ENCODE measurements at places on chromosomes 5 and 9.

DNA sequence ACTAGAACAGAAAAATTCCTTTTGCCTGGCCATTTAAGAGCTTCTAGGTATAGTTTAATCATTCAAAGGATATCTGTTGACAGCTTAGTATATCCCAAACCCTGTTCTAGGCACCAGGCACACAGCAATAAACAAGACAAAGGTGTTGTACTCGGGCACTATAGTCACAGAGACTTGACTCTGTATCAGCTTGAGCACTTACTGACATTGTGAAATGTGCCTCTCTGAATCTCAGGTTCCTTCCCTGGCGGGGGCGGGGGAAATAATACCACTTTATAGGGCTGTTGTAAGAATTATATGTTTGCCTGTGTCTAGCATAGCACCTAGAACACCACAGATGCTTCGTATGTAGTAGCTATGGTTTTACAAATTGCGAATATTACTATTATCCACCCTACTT is 104.5 kb downstream of the NR6A1 start:
- DNase-seq: no peak

GRCh38 chr9:124973807-124974206 is 32.9 kb upstream of the GOLGA1 start:
- DNase-seq: no peak

- no peak for DNase-seq
Measured at GRCh38 chr5:17838469-17838868, 204.2 kb downstream of the TAF11L14 start.

DNA sequence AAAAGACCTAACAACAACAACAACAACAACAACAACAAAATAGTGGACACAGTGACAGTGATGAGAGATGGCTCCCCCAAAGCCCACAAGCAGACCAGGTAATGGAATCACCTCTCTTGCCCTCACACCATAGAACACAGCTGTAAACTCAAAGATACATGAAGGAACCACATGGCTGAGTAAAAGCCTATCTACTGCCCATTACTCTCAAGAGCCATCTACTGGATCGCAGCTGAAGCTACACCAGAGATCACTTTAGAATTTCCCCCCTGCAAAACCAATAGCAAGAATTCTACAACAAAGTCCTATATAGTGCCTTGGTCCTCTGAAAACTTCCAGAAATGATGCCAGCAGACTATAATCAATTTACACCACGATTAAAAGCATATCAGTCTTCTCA is 1537.6 kb upstream of the CDH9 start:
- peak; percentile 13 for DNase-seq

- DNase-seq: no peak
Measured at GRCh38 chr9:34072410-34072809, 23.7 kb upstream of the UBAP2 start.

Measured in DMS153 (cell line).